ENCODE measurements at places on chromosomes 13 and 19.
A peak's percentile ranks its signal among the peaks of the same experiment; 100 is the strongest.

DNA sequence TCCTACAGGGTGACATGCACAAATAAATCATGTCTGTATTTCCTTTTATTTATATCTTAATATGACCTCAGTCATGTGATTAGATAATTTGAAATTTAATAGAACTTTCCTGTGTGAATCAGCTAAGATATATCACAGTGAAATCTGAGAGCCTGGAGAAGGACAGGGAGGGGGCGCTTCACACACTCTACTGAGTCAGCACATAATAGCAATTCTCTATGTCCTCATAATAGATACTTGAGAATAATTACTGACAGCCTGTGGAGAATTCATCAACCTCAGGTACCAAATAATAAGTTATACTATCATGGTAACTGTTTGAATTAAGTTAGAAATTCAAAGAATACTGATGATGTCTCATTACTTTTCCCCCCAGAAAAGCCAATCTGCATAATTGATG is 98.0 kb upstream of the SLC10A2 start:
- DNase-seq: no peak

DNA sequence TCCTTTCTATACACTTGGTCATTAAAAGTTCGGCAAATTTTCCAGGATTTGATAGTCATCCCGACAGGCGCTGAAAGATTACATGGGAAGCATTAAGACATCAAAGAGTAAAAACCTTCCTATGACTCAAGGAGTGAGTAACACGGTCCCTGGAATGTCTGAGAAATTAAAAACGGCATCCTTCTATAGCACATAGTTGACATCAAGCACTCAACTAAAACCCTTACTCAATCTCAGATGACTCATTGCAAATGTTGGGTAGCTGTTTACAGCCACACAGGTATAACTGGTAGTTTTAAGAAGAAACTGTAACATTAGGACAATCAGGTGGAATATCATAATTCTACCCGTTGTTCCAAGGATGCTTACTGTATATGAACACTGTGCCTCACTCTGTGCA is 6.4 kb upstream of the LGALS13 start:
- DNase-seq: no peak

DNA sequence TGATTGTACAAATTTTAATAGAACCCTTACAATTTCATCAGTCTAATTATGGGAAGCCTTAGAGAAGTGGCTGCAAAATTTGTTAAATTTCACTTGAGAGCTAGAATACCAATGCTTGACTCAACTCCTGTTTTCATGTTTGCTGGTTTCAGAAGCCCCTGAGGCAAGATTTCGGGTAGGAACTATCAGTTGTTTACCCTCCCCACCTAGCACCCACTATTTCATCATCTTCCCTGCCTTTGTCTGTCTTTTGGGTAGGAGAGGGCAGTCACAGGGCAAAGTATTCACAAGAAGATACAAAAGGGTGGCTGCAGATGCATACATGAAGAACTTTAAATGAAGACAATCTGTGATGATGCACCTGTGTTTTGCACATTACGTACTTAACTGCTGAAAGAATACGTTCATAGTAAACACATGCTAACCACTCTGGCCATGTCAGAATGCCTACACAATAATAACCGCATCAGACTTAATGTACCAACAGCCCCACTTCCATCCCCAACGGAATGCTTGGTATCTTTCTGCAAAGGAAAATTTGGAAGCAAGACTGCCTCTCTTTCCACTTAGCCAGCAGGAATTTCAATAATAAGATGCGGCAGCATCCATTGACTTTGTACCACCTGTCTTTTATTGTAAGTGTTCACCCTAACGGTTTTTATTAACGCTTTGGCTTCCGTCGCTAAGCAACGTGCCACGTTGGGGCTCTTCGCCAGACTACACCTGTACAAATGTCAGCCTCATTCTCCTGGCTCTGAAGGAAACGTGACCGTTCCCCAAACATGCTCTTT is 30.4 kb downstream of the TPT1 start:
- DNase-seq: no peak

DNA sequence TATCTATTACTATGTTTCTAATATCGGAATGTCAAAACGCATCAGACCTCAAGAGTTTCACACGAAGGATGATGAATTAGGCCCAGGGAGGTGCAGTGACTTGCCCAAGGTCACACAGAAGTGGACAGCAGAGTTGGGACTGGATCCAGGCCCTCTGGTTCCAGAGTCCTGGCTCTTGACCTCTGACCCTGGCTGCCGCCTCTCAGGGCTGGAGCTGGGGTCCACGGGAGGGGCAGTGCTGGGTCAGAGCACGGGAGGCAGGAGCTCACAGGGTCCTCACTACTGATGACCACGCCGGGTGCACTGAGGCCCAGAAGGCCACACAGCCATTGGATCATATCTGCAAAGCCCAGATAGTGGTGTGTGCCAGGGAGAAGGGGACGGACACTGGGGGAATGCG is 9.2 kb upstream of the ASPDH start:
- DNase-seq: no peak

DNA sequence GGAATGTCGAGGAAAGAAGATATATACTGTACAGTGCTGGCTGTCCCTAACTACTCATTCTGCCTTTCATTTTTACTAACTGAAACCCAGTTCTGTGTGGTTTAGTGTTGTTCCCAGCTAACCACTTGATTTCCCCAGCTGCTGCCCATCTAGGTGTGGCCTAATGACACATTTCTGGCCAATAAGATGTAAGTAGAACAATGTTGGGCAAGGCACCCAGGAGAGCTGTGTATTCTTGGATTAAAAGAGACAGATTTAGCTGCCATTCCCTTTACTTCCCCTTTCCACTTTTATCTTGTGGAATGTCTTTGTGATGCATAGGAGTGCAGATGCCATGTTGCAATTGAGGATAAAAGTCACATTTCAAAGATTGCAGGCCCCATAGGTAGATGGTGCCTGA is 28.3 kb upstream of the PCDH9 start:
- no peak for DNase-seq

DNA sequence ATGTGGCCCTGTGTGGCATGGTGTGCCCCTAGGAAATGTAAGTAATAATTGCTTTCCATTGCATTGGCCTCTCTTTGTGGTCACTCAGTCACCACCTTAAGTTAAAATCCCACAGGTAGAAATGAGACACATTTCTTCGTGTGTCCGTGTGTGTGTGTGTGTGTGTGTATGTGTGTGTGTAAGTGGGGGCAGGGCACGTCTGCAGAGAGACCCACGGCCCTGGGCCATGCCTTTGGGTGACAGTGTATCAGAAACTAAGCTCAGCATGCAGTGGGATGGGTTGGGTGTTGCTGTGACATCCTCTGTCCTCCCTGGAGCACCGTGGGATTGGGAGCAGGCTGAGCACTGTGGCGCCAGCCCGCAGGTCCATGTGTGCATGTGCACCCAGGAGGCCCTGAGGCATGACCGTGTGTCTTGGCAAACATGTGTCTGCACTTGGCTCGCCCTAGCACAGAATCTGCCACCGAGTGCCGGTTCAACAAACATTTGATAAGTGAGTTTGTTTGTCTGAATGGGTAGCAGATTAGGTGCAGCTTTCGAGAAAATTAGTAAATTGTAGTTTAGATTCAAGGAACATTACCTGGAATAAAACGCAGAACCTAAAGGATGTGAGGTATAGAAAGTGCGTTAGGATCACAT is 91.8 kb downstream of the WTIP start:
- DNase-seq: no peak

DNA sequence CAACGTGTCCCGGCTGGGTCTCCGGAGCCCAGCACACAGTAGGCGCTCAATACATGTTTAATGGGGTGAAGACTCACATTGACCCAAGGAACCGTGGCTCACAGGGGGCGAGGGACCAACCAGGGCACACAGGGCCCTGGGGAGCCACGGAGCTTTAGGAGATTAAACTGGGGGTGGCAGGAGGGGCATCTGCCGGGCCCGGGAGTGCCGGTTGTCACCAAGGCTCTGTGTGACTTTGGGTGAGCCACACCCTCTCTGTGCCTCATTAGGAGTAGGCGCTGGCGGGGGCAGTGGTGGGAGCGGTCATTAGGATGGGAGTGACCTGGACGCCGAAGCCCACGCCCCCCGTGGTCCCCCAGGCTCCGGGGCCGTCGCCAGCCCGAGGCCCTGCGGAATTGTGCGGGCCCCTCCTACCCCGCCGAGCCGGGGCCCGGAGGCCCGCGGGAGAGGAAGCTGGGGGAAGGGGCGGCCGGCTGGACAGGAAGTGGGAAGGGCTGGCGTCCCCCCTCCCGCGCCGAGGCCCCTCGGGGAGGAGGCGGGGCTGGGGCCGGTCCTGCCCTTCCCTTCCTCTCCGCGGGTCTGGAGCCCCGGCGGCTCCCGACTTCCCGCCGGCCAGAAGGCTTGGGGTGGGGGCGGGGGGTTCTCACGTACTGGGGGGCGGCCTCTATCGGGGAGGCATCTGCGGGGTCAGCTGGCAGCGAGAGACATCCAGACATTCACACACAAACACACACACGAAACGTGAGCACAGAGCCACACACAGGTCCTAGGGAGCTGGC is 1.8 kb upstream of the SSBP4 start:
- no peak for DNase-seq

GRCh38 chr13:71312923-71313322 is 554.1 kb downstream of the DACH1 start:
- DNase-seq: no peak

- DNase-seq: peak; percentile 30
Observed at GRCh38 chr19:55585658-55586339, 5.2 kb upstream of the ZNF579 start.

- no peak for DNase-seq
Observed at GRCh38 chr13:93235258-93236015, 8.8 kb downstream of the GPC6 start.

DNA sequence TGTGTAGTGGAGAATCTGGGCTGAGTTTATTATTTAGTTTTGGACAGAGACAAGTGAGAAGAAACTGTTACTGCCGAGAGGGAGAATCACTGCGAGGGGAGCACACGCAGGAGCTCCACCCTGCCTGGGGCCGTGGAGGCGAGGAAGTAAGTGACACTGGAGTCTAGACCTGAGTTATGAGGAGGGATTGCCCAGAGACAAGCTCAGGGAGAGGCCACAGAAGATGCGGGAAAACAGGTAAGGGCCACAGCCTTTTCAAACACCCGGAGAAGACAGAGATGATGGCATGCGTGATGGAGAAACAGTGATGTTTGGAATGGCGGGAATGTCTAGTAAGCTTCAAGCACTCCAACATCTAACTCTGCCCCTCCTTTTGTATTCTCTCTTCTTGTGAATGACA is 84.1 kb downstream of the TNFSF11 start:
- DNase-seq: no peak

GRCh38 chr13:113441661-113442060 is 11.6 kb downstream of the ADPRHL1 start:
- no peak for DNase-seq

DNA sequence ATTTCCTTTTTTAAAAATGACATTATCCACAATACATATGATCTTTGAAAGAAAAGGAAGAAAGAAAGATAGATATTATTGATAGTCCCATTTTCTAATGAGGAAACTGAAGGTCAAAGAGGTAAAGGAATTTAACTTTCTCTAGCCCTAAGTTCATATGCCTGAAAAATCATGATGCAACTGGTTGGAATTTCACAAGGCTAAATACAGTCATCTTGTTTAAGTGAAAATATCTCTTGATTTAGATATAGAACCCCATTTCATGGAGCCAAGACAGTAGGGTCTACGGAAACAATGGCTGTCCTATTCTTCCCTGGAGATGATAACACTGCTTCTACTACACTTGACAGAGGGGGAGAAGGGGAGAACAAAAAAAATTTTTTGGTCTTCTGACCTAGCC is 366.2 kb downstream of the DNAJC15 start:
- DNase-seq: no peak

- no peak for DNase-seq
Observed at GRCh38 chr19:33784432-33784831, 12.2 kb upstream of the KCTD15 start.

Measured in T-helper 22 cell (primary cell).